ENCODE measurements at places on chromosomes 4 and X. TPM values are rescaled to one million over a fixed set of nuclear protein-coding genes. Genes with fewer than 3 reads are reported as not detected.
A peak's percentile ranks its signal among the peaks of the same experiment; 100 is the strongest.

DNA sequence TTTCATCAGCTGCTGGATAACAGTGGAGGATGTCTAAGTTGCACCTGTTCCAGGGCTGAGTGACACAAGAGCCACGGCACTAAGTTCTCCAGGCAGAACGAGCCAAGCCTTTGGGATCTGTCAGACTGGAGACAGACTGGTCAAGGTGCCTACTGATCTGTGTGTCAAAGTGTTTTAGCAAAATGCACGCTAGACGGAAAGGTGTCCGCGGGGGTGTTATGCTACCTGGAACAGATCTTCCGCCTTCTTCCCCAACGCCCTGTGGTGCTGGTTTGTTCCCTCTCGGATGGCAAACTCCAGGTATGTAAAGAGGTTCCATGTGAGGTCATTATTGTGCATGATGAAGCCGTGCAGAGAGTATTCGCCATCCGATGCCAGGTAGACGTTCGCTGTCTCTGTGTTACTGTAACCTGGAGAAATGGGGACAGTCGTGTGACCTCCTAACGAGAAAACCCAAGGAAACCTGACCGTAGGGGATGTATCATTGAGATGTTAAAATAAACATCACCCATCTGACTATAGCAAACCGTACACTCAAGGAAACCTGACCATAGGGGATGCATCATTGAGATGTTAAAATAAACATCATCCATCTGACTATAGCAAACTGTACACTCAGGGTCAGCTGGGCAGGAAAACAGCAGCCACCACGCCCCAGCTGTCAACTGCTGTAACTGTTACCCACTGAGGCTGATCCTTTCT lies 29.7 kb upstream of the SLC25A6 start:
- H3K4me3 ChIP-seq = no peak overlapping the region
- no peak overlapping the region for H3K27ac ChIP-seq
- H3K4me1 ChIP-seq = no peaks in the 10 kb centered on the region
- DNase-seq = peak; percentile 28
- no peaks in the 10 kb centered on the region for H3K27me3 ChIP-seq

DNA sequence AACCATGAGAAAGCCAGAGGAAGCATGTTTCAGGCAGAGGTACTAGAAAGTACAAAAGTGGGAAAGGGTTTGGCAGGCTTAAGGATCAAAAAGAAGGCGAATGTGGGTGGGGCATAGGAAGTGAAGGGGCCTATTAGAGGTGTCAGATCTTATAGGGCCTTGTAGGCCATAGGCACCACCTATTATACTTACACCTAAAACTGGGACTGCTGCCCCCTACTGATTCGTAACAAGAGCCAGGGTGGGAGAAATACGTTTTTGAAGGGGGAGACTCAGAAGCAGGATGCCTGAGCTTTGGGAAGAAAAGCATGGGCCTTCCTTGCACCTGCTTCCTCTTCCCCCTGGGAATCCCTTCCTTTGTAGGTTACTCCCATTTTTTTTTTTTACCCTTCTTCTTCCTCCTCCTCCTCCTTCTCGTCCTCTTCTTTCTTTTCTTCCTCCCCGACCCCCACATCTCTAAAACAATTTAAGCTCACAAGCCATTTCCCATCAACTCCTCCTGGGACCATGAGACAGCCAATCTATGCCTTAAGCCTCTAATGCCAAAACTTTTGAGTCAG lies 40.7 kb upstream of the GPC3 start:
- H3K27ac ChIP-seq = no peak overlapping the region
- no peaks in the 10 kb centered on the region for H3K36me3 ChIP-seq
- no peak overlapping the region for H3K4me3 ChIP-seq
- H3K4me1 ChIP-seq = no peaks in the 10 kb centered on the region

DNA sequence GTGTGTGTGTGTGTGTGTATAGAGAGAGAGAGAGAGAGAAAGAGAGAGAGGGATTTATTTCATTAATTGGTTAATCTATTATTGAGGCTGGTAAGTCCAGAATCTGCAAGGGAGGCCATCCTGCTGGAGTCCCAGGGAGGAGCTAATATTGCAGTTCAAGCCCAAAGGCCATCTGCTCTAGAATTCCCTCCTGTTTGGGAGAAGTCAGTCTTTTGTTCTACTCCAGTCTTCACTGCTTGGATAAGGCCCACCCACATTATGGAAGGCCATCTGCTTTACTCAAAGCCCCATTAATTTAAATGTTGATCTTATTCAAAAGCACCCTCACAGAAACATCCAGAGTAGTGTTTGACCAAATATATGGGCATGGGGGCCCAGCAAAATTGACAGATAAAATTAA lies 317.5 kb upstream of the RASGEF1B start:
- H3K27ac ChIP-seq = no peak overlapping the region
- no peak for DNase-seq
- H3K36me3 ChIP-seq = no peaks in the 10 kb centered on the region
- peaks cover 10% of the 10 kb centered on the region for H3K4me1 ChIP-seq
- no peaks in the 10 kb centered on the region for H3K27me3 ChIP-seq

UVSSA gene
- total RNA-seq = 28.3 TPM

- peaks cover 43% of the 10 kb centered on the region for H3K36me3 ChIP-seq
- H3K27ac ChIP-seq = no peak overlapping the region
- DNase-seq = no peak
- no peaks in the 10 kb centered on the region for H3K27me3 ChIP-seq
- peaks cover 38% of the 10 kb centered on the region for H3K4me1 ChIP-seq
- no peak overlapping the region for H3K4me3 ChIP-seq
Observed at GRCh38 chr4:184421533-184422155, 52.7 kb downstream of the IRF2 start.

NMU gene
- total RNA-seq = 2.1 TPM

DNA sequence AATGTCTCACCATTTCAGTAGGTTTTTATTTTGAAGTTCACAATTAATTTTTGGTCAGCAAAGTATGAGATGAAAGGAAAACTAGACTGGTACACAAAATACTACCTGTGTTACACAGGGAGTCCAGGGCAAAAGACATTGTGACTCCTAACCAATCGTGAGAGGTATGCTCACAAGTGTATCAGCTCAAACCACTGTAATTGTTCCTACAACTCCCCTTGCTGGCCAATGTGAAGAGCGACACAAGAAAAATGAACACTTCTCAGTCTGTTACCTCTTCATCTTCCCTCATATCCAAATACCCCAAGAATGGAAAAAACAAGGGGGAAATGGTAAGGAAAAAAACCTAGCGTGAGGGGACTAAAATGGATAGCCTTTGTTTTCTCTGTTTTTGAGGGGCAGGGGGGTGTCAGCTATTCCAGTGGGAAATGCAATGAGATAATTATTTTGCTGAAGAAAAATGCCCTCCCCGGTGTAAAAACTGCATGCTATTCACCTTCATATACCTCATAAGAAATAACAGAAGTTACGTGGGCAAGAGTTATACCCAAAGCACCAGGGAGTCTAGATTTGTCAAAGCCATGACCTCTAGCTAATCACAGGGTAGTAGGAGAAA lies 30.6 kb upstream of the NSUN7 start:
- no peaks in the 10 kb centered on the region for H3K36me3 ChIP-seq
- no peak for DNase-seq
- no peak overlapping the region for H3K27ac ChIP-seq
- peaks cover 7% of the 10 kb centered on the region for H3K4me1 ChIP-seq

TMEM47 gene
- 33.6 TPM for total RNA-seq

- H3K4me1 ChIP-seq = no peaks in the 10 kb centered on the region
- H3K4me3 ChIP-seq = no peak overlapping the region
- no peak overlapping the region for H3K27ac ChIP-seq
- H3K36me3 ChIP-seq = no peaks in the 10 kb centered on the region
Observed at GRCh38 chr4:25943312-25943711, 29.3 kb downstream of the SMIM20 start.

GRCh38 chrX:13120017-13120416 lies 75.6 kb upstream of the FAM9C start:
- peaks cover 39% of the 10 kb centered on the region for H3K4me1 ChIP-seq
- no peaks in the 10 kb centered on the region for H3K36me3 ChIP-seq
- no peak overlapping the region for H3K4me3 ChIP-seq
- DNase-seq = no peak

ZC4H2 gene
- 6.7 TPM for total RNA-seq

- no peaks in the 10 kb centered on the region for H3K4me1 ChIP-seq
- no peak for DNase-seq
- H3K27ac ChIP-seq = no peak overlapping the region
Observed at GRCh38 chr4:157964463-157964862, 208.4 kb downstream of the GASK1B start.

CTAG1A gene
- not detected for total RNA-seq

DNA sequence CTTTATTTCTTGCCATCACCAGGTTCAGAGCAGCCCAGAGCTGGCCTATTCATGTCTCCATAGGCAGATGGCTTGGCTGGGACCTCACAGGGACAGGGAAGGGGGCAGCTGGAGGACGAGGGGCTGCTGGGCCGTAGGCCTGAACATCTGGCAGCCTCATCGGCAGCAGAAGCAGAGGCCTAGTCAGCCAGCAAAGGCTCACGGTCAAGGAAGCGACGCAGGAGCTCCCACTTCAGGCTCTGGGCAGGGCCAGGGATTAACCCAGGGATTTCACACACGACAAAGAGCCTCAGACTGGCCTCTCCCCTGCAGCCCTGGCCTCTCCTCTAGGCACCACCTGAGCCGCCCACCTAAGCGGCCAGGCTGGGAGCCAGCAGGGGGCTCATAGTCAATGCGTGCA lies 46.0 kb upstream of the MAN2B2 start:
- no peak overlapping the region for H3K4me3 ChIP-seq
- no peaks in the 10 kb centered on the region for H3K4me1 ChIP-seq
- no peak overlapping the region for H3K27ac ChIP-seq
- H3K27me3 ChIP-seq = no peaks in the 10 kb centered on the region

DNA sequence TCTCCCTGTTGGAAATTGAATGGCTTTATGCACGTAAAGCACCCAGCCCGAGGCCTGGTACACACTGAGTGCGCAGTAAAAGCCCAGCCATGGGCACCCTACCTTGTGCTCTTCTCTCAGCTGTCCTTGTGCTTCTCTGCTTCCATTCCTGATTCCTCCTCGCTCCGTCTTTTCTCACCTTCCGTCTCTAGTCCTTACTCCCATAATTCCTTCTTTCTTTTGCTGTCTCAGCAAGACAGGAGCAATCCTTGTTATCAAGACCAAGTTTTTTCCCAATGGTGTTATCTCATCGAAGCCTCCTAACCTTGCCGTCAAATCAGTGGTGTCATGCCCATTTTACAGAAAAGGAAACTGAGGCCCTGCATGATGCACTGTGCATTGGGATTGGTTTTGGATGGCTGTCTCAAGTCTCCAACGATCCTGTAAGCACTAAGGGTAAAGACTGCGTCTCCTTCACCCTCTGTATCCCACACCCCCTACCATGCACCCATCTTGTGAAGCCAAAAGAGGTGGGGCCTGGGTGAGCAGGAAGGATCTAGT lies 30.1 kb downstream of the CYTL1 start:
- DNase-seq = no peak
- no peak overlapping the region for H3K27ac ChIP-seq
- H3K4me3 ChIP-seq = no peak overlapping the region
- no peaks in the 10 kb centered on the region for H3K4me1 ChIP-seq
- H3K36me3 ChIP-seq = no peaks in the 10 kb centered on the region
- no peaks in the 10 kb centered on the region for H3K27me3 ChIP-seq

DNA sequence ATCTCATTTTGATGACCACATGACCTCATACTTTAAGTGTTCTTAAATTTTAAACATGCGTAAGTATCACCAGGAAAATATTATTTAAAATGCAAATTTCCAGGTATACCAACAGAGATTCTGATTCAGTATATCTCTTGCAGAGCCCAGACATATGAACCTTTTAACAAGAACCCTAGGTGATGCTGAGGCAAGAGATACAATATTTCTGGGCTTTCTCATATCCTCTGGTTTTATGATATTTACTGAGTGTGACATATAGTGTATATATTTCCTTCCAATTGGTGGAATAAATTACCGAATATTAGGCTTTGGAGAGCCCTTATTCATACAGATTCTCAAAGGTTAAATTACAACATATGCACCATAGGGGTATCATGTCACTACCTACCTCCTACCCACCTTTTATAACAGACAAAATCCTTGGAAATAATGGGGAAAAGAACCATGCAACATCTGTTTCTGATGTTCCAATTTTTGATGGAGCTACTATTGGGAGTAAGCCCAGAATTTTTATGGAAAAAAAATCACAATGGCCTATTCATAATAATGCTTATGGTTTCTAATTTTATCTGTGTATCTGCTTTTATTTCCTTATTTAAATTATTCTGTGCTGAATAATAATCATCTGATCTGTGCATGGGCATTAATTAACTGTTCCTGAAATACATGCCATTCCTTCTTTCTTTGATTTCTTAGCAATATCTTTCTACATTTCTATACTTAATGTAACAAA lies 27.1 kb downstream of the KCTD8 start:
- DNase-seq = no peak
- no peak overlapping the region for H3K4me3 ChIP-seq
- no peaks in the 10 kb centered on the region for H3K27me3 ChIP-seq
- H3K4me1 ChIP-seq = no peaks in the 10 kb centered on the region

- DNase-seq = no peak
- H3K27ac ChIP-seq = no peak overlapping the region
- no peaks in the 10 kb centered on the region for H3K4me1 ChIP-seq
- H3K36me3 ChIP-seq = no peaks in the 10 kb centered on the region
- no peaks in the 10 kb centered on the region for H3K27me3 ChIP-seq
Observed at GRCh38 chrX:136933611-136934145, 53.2 kb upstream of the RBMX start.

- no peak overlapping the region for H3K4me3 ChIP-seq
- H3K36me3 ChIP-seq = no peaks in the 10 kb centered on the region
- DNase-seq = no peak
Observed at GRCh38 chr4:123209436-123209835, 187.2 kb upstream of the SPRY1 start.

GRCh38 chr4:92091335-92091734 lies 212.4 kb upstream of the GRID2 start:
- H3K27ac ChIP-seq = no peak overlapping the region
- no peak for DNase-seq
- H3K4me1 ChIP-seq = no peaks in the 10 kb centered on the region
- no peak overlapping the region for H3K4me3 ChIP-seq

- no peak overlapping the region for H3K4me3 ChIP-seq
- H3K36me3 ChIP-seq = no peaks in the 10 kb centered on the region
- no peaks in the 10 kb centered on the region for H3K27me3 ChIP-seq
- no peak for DNase-seq
Observed at GRCh38 chr4:74197080-74197479, 39.2 kb downstream of the MTHFD2L start.

GRCh38 chrX:24890677-24891076 lies 125.1 kb downstream of the ARX start:
- H3K27me3 ChIP-seq = no peaks in the 10 kb centered on the region
- H3K36me3 ChIP-seq = no peaks in the 10 kb centered on the region
- H3K4me3 ChIP-seq = no peak overlapping the region
- H3K27ac ChIP-seq = no peak overlapping the region
- no peaks in the 10 kb centered on the region for H3K4me1 ChIP-seq

COL4A5 gene
- total RNA-seq = 26.6 TPM

ATP2B3 gene
- not detected for total RNA-seq

- no peaks in the 10 kb centered on the region for H3K36me3 ChIP-seq
- no peak overlapping the region for H3K27ac ChIP-seq
- no peaks in the 10 kb centered on the region for H3K27me3 ChIP-seq
- peaks cover 10% of the 10 kb centered on the region for H3K4me1 ChIP-seq
- peak overlapping the region; percentile 72 for H3K4me3 ChIP-seq
- no peak for DNase-seq
Observed at GRCh38 chr4:169758401-169758962, 738 bp upstream of the HPF1 start.
